ENCODE measurements at places on chromosomes 3 and 15. TPM values are rescaled to one million over a fixed set of nuclear protein-coding genes. Genes with fewer than 3 reads are reported as not detected.

Gene USP4
- polyA plus RNA-seq, result 14.2 TPM

GRCh38 chr3:110518031-110518430, 553.6 kb upstream of the NECTIN3 start:
- no peak for DNase-seq

DNA sequence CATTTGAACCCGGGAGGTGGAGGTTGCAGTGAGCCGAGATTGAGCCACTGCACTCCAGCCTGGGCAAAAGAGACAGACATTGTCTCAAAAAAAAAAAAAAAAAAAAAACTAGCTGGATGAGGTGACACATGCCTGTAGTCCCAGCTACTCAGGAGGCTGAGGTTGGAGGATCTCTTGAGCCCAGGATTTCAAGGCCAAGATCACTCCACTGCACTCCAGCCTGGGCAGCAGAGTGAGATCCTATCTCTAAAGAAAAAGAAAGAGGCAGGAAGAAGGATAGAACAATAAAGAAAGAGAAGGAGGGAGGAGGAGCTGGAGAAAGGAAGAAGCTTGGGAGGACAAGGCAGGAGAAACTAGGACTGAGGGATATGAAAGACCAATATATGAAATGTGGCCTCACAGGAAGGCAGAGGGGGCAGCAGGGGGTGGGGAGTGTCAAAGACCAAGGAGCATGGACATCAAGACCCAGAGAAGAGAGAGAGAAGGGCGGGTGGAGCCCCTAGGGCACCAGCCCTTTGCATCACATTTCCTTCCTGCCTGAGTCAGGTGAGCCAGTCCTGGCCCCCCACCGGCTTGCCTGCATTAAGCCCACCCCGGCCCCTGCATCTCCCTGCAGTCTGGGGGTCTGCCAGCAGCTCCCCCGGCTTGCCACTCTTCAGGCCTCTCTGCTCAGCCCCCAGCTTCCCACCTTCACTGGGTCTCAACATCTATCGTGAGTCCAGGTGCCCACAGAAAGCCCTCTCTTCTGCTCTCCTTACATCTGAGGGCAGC, 11.5 kb downstream of the IGDCC3 start:
- no peak for DNase-seq

Gene GOLGA8N
- 0.54 TPM for polyA plus RNA-seq

DNA sequence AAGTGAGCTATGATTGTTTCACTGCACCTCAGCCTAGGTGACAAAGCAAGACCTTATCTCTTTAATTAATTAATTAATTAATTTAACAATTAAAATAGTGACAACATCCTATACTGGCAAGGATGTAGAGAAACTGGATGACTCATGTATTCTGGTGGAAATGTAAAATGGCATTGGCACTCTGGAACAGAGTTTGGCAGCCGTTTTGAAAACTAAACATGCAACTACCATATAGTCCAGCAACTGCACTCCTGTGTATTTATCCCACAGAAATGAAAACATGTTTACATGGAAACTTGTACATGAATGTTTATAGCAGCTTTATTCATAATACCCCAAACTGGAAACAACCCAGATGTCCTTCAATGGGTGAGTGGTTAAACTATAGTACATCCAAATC, 56.6 kb downstream of the ANP32A start:
- no peak for DNase-seq

- no peak for DNase-seq
These were observed 3.5 kb downstream of the PLEKHO2 start for GRCh38 chr15:64845183-64845611.

- DNase-seq, result no peak
These were observed 133.3 kb downstream of the ALCAM start for GRCh38 chr3:105499961-105500360.

- no peak for DNase-seq
These were observed 443.1 kb downstream of the AGBL1 start for GRCh38 chr15:86522721-86523120.

GRCh38 chr3:97932387-97932801, 39.8 kb downstream of the RIOX2 start:
- no peak for DNase-seq

DNA sequence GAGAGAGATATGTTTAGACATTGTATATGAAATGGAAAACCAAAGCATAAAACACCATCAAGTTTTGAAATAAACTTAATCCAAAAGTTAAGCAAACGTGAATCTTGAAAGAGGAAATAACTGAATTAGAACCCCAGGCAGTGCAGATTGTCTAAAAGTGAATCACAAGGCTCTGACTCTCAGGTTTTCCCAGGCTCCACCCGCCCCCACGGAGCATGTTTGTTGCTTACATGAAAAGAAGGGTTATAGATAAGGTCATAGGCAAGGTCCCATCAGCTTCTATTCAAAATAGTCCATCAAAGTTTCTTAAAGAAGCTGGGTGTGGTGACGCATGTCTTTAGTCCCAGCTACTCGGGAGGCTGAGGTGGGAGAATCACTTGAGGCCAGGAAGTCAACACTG, 29.0 kb upstream of the SLMAP start:
- DNase-seq, result no peak

- no peak for DNase-seq
These were observed 1.9 kb downstream of the CAPN7 start for GRCh38 chr3:15207836-15208504.

Gene KLHL25
- polyA plus RNA-seq, result 22.0 TPM

- no peak for DNase-seq
These were observed 61.6 kb downstream of the RAB7A start for GRCh38 chr3:128787256-128788253.

Gene MINDY4B
- polyA plus RNA-seq, result not detected

- no peak for DNase-seq
These were observed 67.7 kb downstream of the CERS3 start for GRCh38 chr15:100461049-100461448.

GRCh38 chr3:88076712-88077111, 17.7 kb downstream of the ZNF654 start:
- no peak for DNase-seq

Gene CGNL1
- polyA plus RNA-seq, result 20.4 TPM

Gene CCDC33
- polyA plus RNA-seq, result 3.3 TPM

GRCh38 chr3:145557405-145557804, 603.6 kb downstream of the PLOD2 start:
- no peak for DNase-seq

Gene CASR
- 0.36 TPM for polyA plus RNA-seq

GRCh38 chr15:63221346-63221745, 31.9 kb downstream of the RAB8B start:
- no peak for DNase-seq

DNA sequence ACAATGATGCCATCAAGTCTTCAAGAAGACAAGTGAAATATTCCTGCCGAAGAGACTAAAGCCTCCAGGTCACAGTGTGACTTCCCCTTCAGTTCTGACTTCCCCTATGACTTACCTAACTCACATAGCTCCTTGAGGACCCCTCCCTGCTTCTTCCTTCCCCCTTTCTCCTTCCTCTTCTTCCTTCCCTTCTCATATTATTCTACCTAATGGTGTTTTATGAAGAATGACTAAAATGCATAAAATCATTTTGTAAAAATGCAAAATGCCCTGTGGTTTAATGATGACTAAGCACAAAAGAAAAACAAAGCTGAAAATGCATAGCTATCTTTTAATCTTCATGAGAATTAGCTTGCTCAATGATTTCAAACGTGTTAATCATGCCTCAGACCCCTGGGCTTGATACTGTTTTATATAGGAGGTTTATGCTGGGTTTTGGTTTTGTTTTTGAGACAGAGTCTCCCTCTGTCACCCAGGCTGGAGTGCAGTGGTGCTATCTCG, 26.1 kb upstream of the TM4SF4 start:
- DNase-seq, result no peak

DNA sequence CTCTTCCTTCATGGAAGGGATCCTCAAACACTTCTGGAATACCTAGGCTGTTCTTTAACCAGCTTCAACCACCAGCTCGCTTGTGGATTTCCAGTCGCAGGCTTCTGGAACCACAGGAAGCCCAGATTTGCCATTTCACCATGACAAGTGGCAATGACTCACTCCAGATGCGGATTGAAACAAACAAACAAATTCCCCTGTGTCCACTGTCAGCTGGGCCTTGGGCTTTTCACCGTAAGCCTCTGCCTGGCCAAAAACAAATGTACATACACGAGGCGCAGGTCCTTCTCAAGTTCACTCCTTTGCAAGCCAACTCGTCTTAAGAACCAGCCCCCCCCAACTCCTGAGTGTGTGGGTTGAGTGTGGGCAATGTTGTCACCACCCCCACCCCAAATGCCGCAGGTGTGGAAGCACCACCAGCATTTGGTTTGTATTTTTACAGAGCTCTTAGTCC, 8.8 kb downstream of the BCL6 start:
- no peak for DNase-seq

Gene ZNF662
- 0.03 TPM for polyA plus RNA-seq

GRCh38 chr3:138944929-138945708, 1.8 kb downstream of the FOXL2 start:
- no peak for DNase-seq

- no peak for DNase-seq
These were observed 37.5 kb upstream of the MFGE8 start for GRCh38 chr15:88950600-88951160.

DNA sequence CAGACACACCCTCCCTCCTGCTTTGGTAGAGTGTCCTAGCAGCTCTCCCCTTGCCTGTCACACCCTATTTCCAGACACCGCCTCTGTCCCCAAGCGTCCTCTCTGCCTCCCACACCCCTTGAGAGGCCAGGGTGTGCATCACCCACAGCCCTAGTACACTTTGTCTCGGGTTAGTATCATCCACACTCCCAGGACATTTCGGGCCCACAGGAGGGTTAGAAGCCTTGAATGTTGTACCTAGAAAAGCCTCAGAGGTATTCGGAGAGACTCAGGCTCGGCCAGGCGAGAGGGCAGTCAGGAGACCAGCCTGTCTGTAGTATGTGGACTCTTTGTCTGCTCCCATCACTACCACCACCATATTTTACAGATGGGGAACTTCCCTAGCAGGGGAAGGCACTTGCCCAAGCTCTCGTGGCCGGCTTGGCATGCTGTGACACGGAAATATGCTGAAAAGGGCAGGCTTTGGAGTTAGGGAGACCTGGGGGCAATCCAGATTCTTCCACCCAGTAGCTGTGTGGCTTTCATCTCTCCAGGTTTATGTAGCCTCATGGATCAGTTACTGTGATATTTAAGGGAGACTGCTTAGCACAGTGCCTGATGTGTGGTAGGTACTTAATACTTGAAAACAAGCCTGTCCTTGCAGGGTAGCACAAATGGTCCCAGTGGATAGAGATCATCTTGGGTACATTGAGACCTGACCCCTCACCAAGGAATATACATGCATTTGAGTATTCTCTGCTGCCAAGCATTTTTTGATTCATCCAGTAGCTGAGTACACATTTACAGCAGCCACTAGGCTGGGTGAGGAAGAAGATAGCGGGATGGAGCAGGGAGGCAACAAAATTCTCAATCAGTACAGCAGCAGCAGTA, 1.4 kb downstream of the TMEM43 start:
- DNase-seq, result peak; percentile 19

Gene ESYT3
- polyA plus RNA-seq, result 4.4 TPM

- DNase-seq, result no peak
These were observed 20.6 kb upstream of the TRAK1 start for GRCh38 chr3:42070524-42070923.

Gene TMIE
- 0.64 TPM for polyA plus RNA-seq

DNA sequence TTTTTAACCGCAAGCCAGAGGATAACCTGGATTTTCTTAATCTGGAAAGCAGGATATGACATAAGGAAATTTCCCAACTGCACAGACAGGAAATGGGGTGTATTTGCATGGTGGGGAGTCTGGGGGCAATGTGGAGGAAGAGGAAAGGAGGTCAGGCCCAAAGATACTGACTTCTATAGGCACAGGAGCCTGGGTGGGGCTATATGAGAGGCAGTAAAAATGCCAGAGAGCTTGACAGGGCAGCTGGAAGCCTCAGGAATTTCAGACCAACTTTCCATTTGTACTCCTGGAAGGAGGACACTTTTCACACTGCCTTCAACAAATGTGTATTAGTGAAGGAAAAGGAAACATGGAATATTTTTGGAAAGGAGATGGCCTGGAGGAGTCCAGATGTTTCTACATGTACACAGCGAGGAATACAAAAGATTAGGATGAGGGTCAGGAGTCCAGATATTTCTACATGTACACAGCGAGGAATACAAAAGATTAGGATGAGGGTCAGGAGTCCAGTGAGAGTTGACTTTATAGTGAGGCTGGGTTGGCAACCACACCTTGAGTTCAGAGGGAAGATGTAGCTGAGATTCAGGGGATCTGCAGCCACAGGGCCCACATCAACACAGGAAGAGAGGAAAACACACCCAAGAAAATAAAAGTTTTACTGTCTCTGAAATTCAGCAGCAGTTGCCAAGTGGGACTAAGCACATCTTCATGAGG, 111.9 kb upstream of the PTPRG start:
- DNase-seq, result no peak

Gene SLC22A13
- 0.06 TPM for polyA plus RNA-seq

DNA sequence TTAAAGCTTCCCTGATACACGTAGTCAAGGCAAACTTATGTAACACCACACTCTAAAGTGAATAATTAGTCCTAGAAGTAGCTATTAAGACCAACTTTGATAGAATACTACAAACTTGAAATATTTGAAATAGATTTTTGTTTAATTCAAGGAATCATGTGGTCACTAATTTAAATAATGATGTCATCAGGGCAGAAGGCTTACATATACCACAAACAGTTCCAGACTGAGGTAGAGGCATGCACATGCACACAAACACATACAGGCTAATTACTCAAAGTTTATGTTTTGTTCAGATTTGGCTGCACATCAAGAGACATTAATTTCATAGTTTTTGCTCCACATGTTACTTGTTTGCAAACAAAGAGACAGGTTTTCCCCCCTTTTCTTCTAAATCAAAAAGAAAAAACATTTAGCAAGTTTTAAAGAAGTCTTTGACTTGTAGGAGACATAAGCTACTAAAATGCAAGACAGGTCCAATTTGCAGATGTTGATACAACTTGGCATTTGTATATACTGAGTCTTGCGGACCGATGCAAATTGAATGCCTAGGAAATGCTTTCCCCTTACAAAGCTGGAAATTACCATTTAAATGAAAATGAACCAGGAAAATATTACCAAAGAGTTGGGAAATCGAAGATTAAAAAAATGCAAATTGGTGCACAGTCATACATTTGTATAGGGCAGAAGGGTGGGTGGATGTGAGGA, 594.8 kb downstream of the MAGI1 start:
- no peak for DNase-seq

DNA sequence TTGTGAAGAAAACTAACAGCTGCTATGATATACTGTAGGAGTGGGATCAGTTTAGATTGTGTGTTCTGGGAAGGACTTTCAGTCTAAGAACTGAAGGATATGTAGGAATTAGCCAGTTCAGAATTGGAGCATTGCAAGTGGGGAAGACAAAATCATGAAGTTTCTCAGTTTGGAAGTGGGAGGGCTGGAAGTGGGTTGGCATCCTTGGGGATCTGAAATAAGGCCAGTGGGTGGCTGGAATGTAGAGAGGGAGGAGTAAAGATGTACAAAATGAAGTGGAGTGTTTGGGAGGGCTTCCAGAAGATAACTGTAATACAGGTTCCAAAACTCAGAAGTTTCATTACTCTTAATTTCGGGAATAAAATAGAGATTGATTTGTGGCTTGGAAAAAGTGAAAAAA, 17.2 kb downstream of the SEC22A start:
- DNase-seq, result no peak

DNA sequence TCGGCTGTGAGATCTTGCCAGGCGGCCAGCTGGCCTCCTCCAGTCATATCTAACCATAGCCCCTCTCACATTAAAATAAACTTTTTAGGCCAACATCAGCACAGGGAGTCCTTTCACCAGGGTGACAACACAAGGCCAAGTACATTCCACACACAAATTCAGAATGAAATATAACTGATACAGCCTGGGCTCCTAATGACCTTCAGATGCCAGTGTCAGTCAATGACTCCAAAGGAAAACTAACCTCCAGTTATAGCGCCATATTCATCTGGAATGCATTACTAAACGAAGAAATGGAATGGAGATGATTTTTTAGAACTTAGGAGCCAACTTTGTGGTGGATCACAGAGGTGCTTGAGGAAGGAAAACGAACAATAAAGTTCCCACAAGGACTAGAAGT, 205.4 kb downstream of the GREM1 start:
- DNase-seq, result no peak

Gene ZNF80
- not detected for polyA plus RNA-seq
